Fibroblast of skin of right biceps (primary cell): ENCODE measurements at places on chromosomes 5 and 9.

DNA sequence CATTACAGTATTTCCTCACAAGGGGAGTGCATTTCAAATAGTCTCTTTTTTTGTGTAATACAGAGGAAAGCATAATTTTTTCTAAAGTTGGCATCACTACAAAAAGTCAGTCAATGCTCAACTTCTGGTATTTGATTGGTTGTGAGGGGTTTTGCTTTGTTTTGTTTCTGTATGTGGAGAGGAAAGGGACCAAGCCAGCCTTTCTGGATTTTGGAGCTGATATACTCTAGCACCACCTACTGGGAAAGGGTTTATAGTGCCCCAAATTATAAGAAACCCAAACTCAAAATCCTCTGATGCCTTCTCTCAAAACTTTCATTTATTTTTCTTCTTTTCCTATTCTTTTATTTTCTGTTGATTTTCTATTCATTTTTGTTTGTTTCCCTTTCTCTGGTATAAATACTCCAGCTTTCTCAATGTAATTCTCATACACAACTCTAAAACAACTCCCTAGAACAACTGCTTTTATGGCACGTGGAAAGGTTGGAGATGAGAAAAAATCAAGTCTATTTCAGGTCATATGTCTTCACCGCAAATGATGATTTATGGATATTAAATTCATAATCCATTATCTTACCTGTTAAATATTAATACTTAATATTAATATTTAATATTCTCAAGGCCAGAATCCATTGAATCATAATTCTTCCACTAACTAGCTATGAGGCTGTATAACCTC is 69.5 kb upstream of the ANXA1 start:
- DNase-seq: peak; percentile 49

- DNase-seq: no peak
These were observed 647.0 kb downstream of the EFNA5 start for GRCh38 chr5:107023732-107024131.

GRCh38 chr9:98598861-98599260 is 109.9 kb downstream of the GABBR2 start:
- no peak for DNase-seq

DNA sequence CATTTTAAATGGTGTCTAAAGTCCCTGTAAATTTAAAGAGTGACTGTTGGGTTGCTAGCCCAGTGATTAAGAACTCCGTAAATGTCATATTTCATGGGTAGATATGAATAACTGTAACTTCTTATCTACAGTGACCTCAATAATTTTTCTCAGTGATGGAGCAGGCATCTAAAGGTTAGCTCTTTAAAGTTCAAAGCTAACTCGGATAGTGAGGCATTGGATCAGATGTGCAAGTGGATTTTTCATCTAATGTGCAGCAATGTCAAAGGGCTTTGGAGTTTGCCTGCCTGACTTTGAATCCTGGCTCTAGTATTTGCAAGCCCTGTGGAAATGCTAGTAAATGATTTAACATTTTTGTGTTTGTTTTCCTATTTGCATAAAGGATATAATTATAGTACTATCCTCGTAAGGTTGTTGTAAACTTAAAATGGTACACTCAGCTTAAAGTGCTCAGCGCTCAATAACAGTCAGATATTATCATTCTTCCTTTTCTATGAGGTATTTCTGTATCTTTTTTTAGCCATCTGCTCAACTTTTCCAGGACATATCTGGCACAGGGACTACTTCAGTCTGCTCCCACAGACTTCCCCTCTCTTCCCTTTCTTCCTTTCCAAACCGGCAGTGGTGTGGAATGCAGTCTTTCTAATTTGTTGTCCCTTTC is 163.7 kb upstream of the ELL2 start:
- peak; percentile 41 for DNase-seq

DNA sequence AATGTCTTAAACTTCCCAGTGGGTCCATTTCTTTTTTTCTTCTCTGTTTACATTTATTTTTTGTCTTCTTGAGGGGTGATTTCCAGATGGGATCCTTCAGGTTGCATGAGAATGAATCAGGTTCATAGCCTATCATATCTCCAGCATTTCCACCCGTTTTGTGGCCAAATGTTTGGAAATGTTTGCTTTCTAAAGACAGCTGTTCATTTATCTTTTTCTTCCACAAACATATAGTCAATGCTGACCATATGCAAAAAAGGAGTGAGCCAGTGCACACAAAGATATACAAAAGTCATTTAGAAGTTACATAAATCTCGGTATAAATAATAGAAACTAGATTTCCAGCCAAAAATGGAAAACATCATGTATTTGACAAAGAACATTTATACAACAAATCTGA is 71.6 kb upstream of the STC2 start:
- no peak for DNase-seq
